ENCODE measurements at places on chromosomes 11 and 22.
A peak's percentile ranks its signal among the peaks of the same experiment; 100 is the strongest.

GRCh38 chr11:70270877-70271648, 573 bp downstream of the PPFIA1 start:
- peak; percentile 49 for DNase-seq

GRCh38 chr11:125623064-125623463, 1.9 kb upstream of the CHEK1 start:
- no peak for DNase-seq

- no peak for DNase-seq
Measured at GRCh38 chr11:88827018-88827676, 238.6 kb downstream of the GRM5 start.

DNA sequence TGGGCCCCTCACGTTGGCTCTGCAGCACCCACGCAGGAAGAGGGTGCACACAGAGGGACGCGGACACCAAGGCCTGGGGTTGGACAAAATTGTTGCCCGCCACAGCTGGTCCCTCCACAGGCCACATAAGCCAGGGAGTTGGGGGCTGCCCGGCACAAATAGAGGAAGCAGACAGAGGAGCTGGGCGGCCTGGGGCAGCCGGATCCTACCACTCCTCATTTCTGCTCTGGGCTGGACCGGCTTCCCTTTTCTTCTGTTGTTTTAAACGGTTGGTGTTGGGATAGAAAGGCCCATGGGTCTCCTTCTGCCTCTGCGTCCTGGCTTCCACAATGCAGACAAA, 36.4 kb upstream of the LINC01488 start:
- DNase-seq: no peak

DNA sequence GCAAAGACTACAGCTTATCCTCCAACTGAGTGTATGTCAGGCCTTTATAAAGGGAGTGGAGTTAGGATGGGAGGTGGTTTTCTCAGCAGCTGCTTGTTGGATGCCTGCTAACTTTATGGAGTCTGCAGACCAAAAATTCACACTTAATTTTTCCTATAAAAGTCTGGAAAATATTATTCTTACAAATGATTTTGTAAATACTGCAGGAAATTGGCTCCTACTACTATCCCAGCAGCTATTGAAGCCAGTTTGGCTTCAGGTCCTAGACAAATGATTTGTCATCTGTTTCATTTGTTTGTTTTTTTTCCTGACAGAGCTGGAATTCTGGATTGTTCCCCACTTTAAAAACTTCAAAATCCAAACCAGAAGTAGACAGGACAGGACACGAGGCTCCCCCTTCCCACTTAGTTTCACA, 292.5 kb downstream of the TMEM135 start:
- DNase-seq: no peak

DNA sequence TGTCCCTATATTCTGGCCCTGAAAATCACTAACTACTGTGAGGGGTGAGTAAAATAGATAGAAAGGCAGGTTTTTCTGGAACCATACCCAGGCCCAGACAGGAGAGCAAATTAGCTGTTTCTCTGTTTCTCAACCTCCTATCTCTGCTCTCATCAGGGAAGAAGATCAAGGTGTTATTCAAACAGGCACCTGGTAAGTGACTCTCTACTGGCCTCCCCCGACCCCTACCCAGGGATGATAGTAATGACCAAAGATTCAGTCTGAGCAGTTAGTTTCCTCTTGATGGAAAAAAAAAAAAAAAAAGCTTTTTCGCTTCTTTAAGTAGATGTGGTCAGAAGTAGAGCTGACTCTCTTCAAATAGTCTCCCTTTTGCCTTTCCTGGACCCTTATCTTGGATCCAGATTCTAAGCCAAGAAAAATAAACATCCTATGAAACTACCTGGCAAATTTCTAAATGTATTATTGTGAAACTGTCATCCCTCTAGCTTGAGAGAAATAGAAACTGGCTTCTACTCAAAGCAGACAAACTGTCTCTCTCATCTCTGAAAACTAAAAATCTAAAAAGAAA, 9.9 kb downstream of the LRRC4C start:
- DNase-seq: no peak

DNA sequence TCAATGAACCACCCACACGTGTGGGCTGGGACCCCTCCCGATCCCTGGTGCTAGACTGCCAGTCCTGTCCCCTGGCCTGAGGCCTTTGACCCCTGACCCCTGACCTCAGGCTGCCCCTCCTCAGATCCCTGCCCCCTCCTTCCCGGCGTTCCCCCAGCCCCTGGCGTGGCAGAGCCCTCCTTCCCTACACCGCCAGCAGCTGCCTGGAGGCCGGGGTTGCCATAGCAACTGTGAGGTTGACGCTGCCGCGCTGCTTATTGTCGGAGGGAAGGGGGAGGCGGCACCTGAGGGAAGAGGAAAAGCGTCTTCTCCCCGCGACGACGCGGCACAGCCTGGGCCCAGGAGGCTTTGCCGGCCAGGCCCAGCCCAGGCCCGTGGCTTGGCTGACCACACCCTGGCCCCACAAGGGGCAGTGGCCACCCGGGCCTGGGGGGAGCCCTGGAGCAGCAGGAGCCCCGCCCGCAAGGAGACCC, 32.6 kb downstream of the SHANK3 start:
- peak; percentile 90 for DNase-seq

- DNase-seq: no peak
Measured at GRCh38 chr22:49023879-49024774, 803.5 kb downstream of the BRD1 start.

- no peak for DNase-seq
Measured at GRCh38 chr11:74775762-74776161, 27.1 kb downstream of the RNF169 start.

- DNase-seq: no peak
Measured at GRCh38 chr11:5933116-5933515, 8.9 kb upstream of the OR56A3 start.

DNA sequence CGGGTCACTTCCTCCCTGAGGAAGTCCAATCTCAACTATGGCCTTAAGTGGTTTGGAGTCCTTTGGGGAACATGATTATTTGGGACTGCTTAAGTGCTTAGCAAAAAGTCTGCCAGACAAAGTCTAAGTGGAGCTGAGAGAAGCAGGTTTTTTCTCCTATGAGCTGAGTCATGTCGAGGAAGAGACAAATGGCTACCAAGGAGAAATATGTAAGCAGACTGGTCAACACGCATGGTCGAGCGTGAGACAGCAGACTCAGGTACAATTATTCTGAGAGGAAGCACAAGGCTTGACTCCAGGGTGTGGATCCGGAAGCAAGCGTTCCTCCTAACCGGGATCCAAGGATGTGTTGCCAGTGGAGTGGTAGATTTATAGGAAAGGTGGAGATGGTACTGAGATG, 30.6 kb downstream of the UBASH3B start:
- no peak for DNase-seq

DNA sequence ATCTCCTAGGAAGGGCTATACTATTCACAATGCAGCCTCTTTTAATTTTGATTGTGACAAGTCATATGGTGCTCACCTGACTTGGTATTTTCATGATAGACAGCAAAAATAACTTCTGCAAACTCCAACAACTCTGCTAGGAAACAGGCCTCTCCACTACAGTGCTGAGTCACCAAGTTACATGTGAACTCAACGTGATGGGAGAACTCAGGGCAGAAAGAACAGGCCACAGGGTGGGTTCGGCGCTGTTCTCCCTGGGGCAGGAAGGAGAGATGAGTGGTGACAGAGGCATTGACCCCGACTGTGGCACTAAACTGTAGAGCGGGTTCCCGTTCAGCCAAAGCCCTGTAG, 76.6 kb upstream of the UCP3 start:
- DNase-seq: no peak

DNA sequence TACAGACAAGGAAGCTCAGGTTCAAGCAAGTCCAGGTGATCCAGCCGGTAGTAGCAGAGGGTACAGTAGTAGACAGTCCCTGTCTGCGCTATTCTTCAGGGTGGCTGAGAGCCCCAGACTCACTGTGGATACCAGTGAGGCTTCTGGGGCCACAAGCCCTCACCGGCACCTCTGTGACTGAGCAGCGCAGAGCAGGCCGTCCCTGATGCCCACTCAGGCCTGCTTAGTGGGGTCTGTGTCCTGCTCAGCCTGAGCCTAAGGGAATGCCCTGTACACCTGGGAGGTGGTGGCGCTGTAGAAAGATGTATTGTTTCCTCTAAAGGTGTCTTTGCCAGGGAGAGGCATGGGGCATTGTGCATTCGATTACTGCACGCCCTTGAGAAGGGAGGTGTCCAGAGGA, 143.8 kb downstream of the CACNA1I start:
- no peak for DNase-seq

DNA sequence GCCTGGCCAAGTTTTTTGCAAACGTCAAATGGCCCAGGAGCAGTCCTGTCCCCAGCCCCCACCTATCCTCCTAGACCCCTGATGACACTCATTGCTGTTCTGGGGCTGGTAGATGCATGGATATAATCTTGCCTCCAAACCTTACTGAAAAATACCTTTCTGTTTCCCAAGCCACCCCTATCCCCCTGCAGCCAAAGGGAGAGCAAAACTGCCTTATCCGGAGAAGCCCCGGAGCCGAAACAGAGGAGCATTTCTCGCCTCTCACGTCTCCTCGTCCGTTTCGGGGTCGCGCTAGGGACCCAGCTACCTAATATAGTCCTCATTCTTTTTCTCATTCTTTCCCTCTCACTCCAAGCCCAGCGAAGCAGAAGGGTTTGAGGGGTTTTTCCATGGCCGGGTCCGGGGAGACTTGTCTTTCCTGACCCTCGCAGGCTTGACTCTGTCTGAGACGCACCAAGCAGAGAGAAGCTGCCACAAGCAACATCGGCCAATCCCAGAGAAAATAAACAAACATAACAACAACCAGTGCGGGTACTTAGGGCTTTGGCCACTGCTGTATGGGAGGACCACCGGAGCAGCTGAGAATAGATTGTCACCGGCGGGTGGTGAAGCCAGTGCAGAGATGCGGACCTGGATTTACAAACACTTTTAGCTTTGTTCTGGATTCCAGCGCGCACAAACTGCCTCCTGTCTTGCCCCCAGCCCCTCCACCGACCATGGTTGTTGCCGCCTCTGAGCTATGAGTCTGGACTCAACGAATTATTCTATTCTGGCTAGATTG, 1.6 kb downstream of the BSX start:
- DNase-seq: peak; percentile 28

- no peak for DNase-seq
Measured at GRCh38 chr22:50245214-50246072, 620 bp upstream of the TUBGCP6 start.

DNA sequence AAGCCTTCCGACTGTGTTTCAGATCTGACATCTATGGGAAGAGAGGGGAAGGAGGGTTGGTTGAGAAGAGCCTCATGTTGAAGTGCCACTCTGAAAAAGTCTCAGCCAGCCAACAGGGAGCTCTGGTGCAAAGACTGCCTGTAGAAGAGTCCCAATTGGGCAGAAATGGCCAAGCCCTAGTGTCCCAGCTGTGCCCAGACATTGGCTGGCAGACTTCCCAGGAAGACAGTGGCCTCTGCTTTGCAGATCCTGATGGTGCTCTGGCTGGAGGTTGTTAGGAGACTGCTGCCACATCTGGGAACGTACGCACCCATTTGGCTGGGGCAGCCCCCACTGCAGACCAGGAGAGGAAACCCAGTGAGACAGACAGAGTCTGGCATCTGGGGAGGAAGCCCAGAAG, 3.2 kb upstream of the PLA2G3 start:
- DNase-seq: no peak

DNA sequence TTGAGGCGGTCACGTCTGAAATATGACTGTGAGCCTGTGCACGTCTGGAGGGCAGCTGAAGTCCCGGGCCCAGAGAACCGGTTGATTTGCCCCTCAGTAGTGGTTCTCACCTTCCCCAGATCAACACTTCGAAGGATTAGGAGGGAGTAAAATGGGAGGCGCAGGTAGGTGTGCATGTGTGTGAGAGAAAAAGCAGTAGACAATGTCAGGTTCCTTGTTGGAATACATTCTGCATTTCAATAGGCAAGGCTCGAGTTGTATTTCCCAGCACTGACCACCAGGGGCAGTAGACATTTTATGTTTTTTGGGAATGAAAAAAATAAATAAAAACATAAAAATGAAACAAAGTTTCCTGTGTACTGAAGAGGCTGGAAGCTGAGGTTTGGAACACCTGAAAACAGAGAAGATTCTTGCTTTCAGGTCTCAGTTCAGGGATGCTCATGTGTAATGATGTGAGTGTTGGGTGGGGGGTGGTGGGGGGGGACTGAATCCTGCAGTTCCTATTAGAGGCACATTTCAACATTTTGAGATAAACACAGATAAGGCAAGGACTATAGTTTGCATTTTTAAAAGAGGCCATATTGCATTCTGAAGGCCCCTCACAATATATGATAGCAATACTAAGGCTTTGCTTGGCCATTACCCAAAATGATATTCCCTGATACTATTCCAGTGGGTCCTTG, 333.9 kb downstream of the CADM1 start:
- peak; percentile 69 for DNase-seq

- DNase-seq: peak; percentile 35
Measured at GRCh38 chr22:38871360-38872171, 450 bp downstream of the CBX6 start.

DNA sequence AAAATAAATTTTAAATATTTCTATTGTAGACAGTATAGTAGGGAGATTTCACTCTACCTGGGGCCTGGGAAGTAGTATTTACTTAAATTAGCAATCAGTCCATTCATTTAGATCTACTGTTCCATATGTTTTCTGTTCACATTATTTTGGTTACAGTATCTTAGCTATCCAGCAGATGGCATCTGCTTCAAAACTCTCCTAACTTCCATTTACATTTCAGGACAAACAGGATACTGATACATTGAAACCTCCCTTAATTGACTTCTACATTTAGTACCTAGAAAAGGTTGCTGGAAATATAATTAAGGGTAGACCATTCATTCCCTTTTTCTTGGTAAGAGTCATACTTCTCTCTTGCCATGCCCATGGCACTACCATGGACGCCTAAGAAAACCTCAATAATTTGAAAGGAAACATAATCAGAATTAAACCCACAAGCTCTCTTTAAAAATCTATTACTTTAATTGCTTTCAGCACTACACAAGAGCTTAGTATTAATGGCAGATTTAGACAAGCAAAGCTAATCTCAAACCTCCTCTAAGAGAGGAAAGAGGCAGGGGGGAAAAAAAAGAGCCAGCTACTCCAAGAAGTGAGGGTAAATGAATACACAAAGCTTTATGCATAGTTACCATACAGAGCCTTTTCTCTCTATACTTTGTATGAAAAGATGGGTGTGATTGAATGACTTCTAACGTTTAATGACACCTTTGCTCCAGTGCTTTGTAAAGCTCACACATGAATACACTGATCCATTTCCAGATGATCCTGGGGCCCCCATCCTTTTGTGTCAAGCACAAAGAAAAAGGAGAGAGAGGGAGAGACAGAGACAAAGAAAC, 131.2 kb upstream of the MTMR2 start:
- DNase-seq: no peak

- no peak for DNase-seq
Measured at GRCh38 chr11:80520507-80520887, 1079.7 kb upstream of the TENM4 start.

GRCh38 chr11:76160856-76161255, 45.4 kb downstream of the WNT11 start:
- DNase-seq: no peak

- DNase-seq: no peak
Measured at GRCh38 chr22:19376247-19376646, 55.3 kb downstream of the HIRA start.
